ENCODE measurements at places on chromosomes 2 and 18.

DNA sequence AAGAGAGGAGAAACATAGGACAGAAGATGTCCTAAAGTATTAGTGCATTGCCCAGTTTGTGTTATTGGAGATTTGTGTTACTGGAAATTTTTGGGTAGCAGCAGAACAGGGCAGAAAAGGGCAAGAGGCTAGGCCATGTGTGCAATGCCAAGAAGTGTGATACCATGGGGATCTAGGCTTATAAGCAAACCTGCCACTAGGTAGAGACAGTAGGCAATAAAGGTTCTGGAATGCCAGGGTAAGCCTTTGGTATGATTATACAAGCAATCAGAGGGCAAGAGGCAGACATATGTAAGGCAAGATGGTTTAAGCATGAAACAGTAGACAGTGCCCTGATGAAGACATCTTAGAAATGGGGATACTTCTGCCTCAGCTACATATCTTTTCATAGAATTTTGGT is 12.3 kb upstream of the CERS6 start:
- ATAC-seq = no peak

- peak; percentile 39 for ATAC-seq
Measured at GRCh38 chr2:12417786-12418185, 298.9 kb upstream of the TRIB2 start.

GRCh38 chr2:130728007-130728454 is 839 bp upstream of the GPR148 start:
- ATAC-seq = peak; percentile 34

- peak; percentile 99 for ATAC-seq
Measured at GRCh38 chr2:11738589-11739436, 7.6 kb upstream of the LPIN1 start.

- no peak for ATAC-seq
Measured at GRCh38 chr18:25341831-25342230, 10.1 kb downstream of the ZNF521 start.

DNA sequence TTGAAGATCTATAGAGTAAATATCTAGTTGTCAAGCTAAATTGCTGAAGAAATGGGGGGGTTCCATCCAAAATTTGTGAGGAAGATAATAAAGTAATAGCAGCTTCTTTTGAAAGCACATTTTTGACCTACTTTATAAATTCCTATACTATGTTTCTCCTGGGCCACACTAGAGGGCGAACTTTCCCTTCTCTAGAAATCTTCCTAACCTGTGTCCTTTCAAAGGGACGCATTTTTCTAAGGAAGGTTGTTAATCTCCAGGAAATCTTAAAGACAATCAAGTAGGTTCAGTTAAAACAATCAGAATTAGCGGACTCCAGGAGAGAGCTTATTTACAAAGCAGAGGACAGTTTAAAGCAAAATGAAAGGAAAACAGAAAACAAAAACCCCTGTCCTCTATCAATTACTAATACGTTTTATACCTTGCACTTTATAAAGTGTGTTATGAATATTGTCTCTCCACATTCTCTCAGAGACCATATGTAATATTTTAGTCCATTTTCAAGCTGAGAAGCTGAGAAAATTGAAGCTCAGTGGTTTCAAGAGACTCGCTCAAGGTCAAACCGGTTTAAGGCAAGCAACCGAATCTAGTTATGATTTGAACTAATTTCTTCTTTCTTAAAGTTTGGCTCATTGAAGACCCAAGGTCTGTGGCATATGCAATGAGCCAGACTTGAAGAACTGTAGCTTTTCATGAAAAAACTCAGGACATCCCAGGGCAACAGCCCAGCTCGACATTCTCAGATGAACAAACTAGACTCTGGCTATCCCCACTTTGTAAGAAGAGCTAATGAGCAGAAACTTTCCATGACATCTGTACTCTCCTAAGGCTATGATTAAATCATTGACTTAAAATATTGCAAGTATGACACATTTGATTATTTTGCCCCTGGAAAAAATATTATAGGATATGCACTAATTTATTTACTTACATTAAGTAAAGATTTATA is 273.6 kb downstream of the PAX3 start:
- ATAC-seq = peak; percentile 75

GRCh38 chr18:48543228-48543627 is 4.4 kb downstream of the CTIF start:
- no peak for ATAC-seq

DNA sequence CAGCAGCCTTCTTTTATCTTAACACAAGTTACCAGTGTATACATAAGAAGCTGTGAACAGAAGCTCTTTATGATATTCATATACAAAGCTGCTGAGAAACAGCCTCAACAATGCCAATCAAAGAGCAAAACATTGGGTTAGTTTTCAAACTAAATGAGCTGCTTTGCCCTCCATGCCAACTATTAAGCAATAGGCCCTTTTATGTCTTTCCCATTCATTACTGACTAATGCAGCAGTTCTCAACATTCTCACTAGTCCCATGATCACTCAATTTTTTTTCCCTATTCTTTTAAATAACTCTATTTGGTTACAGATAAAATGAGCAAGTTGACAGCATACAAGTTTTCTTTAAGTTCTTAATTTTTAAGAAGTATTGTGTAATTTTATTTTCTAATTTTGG is 57.9 kb upstream of the FRZB start:
- ATAC-seq = no peak

- peak; percentile 85 for ATAC-seq
Measured at GRCh38 chr2:14632133-14632936, at the start of gene LRATD1. TSS of gene LRATD1 (plus strand) at chr2:14632717. CDS start at chr2:14633980, 1,263 bp downstream.

DNA sequence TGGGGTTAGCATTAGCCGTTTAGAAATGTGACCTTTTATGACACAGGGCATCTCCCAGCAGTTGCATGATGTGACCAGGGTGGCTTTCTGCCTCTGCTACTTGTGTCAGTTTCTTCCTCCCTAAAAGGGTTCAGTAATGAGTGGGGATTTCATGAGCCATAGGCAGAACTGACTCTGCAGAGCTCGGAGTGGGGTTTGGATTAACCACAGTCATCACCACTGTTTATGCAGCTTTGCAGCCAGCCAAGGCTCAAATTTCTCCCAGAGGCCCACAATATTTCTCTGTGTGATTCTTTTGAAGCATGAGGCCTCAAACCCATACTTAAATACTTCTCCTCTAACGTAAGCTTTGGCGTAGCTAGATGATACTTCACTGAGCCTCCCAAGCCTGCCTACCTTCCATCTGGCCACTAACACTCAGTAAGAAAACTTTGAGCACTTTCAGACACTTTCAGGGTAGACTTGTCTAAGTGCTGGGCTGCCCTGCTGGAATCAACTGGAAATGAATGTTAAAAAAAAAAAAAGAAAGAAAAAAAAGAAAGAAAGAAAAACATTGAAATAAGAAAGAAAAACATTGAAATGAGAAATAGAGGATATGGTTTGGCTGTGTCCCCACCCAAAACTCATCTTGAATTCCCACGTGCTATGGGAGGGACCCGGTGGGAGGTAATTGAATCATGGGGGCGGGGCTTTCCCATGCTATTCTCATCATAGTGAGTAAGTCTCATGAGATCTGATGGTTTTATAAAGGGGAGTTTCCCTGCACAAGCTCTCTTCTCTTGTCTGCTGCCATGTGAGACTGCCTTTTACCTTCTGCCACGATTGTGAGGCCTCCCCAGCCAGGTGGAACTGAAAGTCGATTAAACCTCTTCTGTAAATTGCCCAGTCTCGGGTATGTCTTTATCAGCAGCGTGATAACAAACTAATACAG is 11.5 kb upstream of the LAPTM4A start:
- no peak for ATAC-seq

- ATAC-seq = peak; percentile 51
Measured at GRCh38 chr2:224412141-224413015, 10.5 kb upstream of the FAM124B start.

DNA sequence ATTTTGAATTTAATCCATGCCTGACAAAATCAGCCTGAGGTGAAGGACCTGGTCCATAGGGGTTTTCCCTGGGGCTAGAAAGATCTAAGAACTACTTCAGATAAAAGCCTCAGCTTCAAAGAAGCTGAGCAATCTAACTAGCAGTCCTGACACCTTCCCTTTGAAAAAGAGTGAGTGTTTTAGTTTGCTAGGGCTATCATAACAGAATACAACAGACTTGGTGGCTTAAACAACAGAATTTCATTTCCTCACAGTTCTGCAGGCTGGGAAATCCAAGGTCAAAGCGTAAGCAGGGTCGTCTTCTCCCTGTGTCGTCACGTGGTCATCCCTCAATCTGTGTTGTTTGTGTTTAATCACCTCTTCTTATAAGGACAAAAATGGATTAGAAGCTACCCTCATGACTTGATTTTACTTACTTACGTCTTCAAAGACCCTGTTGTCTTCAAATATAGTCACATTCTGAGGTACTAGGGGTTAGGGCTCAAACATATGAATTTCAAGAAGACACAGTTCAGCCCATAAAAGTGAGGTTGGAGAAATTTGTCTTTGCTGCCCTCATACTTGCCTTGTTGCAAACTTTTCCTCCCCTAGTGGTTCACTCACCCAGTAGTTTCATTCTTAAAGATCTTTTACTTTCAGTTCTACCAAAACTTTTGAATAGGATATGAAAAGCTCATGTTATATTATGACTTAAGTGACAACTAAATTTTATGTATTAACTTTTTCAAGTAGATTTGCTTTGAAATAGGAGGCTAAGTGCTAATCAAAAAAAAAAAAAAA is 673.8 kb downstream of the ARHGAP15 start:
- ATAC-seq = no peak

- ATAC-seq = no peak
Measured at GRCh38 chr18:59271606-59272220, 1.5 kb downstream of the RAX start.

DNA sequence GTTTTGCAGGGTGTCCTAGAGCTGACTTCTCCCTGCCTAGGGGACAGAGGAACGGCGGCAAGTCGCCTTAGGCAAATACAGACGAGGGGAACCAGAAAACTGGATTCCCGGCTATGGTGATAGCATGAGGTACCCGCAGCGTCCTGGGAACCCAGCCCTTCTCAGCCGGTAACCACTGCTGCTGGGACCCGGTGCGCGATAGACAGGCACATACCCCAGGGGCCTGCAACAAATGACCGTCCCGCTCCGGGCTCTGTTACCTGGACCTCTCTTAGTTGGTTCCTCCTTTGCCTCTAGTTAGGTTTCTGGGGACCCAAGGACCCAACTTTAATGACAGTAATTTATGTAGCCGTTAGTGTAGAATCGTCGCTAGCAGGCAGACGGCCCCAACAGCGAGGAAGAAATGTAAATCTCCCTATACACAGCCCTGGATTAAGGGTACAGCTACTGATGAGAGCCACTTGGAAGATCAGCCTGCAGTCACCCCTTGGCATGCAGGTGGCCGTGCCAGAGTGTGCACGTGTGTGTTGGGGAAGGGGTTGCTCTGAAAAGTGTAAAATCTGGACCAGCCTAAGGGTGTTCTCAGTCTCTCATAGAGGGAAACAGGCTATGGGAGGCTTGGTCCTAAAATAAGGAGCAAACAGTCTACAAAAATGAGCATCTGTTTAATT is 819 bp upstream of the SERPINE2 start:
- ATAC-seq = peak; percentile 58

DNA sequence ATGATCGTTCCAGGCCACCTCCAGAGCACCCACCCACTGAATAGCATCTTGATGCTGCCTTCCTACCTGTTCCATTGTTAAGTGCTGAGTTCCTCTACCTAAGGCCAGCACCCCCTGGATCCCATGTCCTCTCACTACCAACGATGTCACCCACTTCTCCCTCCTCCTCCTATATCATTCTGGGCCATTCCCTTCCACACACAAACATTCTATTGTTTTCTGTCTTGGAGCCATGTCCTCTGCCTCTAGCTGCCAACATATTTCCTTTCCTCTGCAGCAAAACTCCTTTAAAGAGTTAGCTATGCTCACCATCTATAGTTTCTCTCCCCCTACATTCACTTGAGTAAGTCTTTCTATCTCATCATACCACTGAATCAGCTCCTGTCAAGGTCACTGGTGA is 64.0 kb upstream of the ACKR3 start:
- ATAC-seq = no peak

DNA sequence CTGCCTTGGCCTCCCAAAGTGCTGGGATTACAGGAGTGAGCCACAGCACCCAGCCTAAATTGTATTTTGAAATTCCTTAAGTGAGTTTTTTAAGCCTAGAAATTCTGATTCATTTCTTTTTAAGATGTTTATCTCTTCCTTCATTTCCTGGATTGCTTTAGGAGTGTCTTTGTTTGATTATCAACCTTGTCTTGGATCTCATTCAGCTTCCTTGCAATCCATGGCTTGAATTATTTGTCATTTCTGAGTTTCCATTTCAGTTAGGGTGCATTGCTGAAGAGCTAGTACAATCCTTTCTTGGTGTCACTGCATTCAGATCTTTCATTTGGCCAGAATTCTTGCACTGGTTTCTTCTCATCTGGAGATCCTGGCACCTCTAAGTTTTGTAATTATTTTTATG is 606.4 kb upstream of the ZNF804A start:
- no peak for ATAC-seq

DNA sequence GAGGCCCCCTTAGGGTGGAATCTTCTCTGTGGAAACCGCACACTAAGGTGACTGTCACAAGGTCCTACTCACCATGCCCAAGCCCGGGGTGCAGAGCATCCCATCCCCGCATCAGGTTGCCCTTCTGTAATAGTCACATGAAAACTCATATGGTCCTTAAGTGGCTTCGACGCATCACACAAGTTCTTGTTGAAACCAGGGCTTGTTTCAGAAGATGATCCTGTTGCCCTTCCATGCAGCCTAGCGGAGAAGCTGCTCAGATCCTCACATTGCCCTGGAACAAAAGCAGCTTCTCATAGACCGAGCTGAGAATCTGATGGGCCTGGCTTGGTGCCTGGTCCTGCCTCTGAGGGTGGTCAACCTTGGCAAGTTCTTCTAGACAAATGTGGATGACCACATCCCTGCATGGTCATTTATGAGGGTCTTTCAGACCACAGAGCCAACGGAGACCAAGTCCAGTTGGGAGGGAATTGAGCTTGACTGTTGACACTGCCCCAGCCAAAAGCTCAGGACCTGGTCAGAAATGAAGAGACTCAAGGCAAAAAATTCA is 54.1 kb downstream of the PDCL3 start:
- no peak for ATAC-seq

- ATAC-seq = no peak
Measured at GRCh38 chr2:31004257-31004656, 134.0 kb downstream of the GALNT14 start.

GRCh38 chr18:77405096-77405495 is 155.4 kb downstream of the GALR1 start:
- ATAC-seq = no peak

- peak; percentile 48 for ATAC-seq
Measured at GRCh38 chr18:51621113-51621863, 423.8 kb upstream of the MEX3C start.

All from SK-N-SH treated with all-trans-retinoic acid at 6 μM for 48 hours (cell line).